ENCODE measurements at places on chromosomes 2 and 18. TPM values are rescaled to one million over a fixed set of nuclear protein-coding genes. Genes with fewer than 3 reads are reported as not detected.

Gene KRTCAP3
- 0.82 TPM for polyA plus RNA-seq

Gene AFG3L2
- polyA plus RNA-seq: 30.0 TPM

Gene SALL3
- not detected for polyA plus RNA-seq

Gene MTCL1
- 2.2 TPM for polyA plus RNA-seq

GRCh38 chr2:151277067-151277466, 12.4 kb downstream of the NMI start:
- no peak for DNase-seq

GRCh38 chr2:20557635-20558034, 93.3 kb downstream of the HS1BP3 start:
- DNase-seq: no peak

- no peak for DNase-seq
Measured at GRCh38 chr2:177088529-177088928, 124.1 kb upstream of the HNRNPA3 start.

GRCh38 chr2:129910446-129911362, 68.8 kb upstream of the RAB6C start:
- no peak for DNase-seq

DNA sequence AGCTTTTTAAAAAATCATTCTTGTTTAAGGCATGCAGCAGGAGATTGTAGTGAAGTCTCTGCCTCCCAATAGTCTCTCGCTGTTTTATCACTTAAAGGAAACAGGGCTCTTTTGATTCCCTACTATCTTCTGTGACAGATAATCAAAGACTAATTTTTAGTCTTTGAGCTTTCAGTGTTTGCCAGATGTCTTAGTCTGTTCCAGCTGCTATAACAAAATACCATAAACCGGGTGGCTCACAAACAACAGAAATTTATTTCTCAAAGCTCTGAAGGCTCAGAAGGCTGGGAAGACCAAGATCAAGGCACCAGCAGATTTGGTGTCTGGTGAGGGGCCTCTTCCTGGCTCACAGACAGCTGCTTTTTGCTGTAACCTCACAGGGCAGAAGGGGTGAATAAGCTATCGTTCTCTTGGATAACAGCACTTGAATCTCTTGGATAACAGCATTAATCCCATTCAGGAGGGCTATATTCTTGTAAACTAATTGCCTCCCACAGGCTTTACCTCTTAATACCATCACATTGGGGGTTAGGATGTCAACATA, 37.8 kb upstream of the STAT4 start:
- DNase-seq: no peak

GRCh38 chr2:102100371-102101096, 42.0 kb upstream of the IL1R1 start:
- no peak for DNase-seq

GRCh38 chr2:55168221-55169154, 63.6 kb downstream of the CLHC1 start:
- peak; percentile 68 for DNase-seq

DNA sequence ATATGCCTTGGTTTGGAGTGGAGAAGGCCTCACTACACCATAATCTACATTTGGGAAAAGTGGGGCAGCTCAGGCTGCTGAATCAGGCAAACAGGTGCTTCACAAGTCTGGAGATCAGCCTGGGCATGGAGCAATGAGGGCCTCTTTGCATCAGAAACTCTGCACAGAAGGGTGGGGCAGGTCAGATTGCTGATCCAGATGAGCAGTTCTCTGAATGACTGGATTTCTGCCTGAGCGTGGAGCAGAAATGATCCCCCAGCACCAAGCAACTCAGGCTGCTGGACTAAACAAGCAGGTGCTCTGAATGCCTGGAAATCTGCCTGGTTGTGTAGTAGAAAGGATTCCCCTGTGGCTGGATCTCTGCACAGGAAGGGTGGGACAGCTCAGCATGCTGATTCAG, 605.3 kb upstream of the ZNF804A start:
- no peak for DNase-seq

- DNase-seq: no peak
Measured at GRCh38 chr2:210271300-210271699, 43.7 kb downstream of the MYL1 start.

DNA sequence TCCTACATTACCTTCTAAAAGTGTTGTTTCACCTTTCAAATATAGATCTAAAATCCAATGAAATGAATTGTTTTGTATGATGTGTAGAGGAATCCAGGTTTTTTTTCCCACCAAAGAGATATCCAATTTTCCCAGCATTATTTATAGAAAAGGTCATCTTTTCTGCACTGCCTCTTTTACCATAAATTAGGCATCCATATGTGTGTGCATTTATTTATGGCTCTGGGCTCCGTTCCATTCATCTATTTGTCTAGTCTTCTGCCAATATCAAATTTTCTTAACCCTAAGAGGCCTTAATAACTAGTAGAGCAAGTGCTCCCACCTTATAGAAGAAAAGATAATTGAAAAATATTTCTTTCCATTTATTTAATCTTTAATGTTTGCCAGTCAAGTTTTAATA, 88.3 kb downstream of the ATAD2B start:
- DNase-seq: no peak

DNA sequence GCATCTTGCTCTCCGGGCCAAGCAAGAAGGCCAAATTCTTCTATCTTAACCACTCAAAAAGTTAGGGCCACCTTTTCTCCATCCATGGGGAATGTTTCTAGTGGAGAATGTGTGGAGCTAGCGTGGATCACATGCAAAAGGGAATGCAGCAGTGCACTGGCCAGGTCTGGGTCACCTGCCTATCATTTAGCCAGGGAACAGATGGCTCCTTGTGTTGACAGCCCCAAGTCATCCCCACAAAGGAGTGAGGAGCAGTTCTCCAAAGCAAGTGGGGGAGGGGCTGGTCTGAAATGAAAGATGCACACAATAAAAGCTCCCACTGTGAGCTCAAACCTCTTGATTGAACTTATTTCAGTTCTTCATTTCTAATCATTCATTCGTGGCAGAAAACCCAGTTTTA, 19.1 kb downstream of the EPB41L3 start:
- DNase-seq: no peak

DNA sequence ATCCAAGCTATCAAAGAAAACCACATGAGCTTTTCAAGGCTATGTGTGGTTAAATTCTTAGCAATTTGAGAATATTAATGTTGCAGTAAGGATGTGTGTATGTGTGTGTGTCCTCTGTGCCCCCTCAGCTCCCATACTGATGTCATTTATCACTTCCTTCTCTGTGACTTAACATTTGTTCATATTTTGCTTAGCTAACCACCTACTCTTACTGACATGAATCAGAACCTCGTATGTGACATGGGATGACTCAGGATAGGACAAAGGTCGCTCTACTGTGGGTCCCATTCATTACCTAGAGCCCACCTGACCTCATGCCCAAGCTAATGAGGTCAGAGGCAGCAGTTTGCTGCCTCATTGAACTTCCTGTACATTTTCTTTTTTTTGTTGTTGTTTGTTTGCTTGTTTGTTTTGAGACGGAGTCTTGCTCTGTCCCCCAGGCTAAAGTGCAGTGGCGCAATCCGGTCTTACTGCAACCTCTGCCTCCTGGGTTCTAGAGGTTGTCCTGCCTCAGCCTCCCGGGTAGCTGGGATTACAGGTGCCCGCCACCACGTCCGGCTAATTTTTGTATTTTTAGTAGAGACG, 36.3 kb downstream of the MOGAT1 start:
- DNase-seq: no peak
